IPS DF 6.9 (cell line): ENCODE measurements at places on chromosomes 11 and 22.

DNA sequence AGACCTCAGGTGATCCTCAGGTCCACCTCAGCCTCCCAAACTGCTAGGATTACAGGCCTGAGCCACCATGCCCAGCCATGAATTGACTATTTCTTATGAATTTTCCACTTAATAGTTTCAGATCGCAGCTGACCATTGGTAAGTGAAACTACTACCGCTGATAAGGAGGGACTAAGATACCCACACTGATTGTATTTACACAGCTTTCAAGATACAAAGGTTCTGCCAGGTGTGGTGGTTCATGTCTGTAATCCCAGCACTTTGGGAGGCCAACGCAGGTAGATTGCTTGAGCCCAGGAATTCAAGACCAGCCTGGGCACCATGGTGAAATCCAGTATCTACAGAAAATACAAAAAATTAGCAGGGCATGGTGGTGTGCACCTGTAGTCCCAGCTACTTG is 3.9 kb downstream of the CHEK2 start:
- no peak for DNase-seq

DNA sequence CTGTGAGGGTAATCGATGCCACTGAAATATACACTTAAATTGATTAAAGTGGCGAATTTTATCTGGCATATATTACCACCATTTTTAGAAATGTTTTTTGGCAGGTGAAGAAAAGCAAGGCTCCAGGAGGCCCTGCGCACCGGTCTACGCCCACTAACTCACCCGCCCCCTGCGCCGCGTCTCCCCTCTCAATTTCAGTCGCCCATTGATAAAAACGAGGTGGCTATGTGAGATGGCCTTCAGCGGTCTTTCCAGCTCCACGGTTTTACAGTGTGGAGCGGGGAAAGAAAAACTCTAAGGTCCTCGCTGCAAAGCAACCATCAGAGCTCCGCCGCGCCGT is 602 bp upstream of the AQP11 start:
- DNase-seq, result no peak

DNA sequence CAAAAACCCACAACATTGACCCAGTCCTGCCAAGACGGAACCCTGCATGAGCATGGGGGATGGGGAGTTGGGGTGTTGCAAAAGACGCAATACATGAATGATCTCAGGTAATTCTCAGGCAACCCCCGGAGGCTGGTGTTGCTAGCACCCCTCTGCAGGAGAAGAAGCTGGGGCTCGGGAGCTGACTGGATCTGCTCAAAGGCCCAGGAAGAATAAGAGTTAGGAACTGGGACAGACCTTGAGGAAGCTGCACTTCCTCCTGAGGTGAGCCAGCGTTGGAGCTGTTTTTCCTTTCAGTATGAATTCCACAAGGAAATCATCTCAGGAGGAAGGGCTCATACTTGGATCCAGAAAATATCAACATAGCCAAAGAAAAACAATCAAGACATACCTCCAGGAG is at the start of gene KRTAP5-9:
Gene KRTAP5-9, plus strand, starts transcription at position 301 of the 400 bp plus-strand sequence. CDS start 238 bp downstream, outside the sequence.
- DNase-seq, result no peak

DNA sequence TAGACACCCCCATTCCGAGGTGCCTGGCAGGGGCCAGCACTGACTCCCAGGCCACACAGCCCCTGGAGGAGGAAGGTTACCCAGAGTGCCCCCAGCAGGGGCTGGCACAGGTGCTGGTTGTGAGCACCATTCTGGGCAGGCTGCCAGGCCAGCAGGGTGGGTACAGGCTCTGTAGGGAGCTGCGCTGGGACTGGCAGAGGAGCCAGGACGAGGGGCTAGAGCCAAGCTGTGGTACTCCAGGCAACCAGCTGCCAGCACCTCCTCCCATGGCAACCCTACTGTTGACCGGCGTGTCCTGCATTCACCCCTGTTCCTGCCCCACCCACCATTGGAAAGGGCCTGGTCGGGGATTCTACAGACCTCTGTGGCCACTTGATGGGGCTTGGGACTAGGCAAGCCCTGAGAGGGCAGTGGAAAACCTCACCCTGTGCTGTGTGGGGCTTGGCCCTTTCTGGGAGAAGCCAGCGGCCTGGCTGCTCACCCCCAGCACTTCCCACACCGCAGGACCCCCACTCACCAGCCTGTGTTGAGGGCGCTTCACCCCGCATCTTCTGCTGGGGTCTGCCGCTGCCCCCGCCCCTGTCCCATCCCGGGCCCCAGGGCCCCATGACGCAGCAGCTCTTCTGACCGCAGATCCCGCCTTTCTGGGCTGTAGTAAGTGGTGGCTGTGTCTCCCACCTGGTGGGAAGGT is 1.9 kb downstream of the CLDN5 start:
- no peak for DNase-seq

DNA sequence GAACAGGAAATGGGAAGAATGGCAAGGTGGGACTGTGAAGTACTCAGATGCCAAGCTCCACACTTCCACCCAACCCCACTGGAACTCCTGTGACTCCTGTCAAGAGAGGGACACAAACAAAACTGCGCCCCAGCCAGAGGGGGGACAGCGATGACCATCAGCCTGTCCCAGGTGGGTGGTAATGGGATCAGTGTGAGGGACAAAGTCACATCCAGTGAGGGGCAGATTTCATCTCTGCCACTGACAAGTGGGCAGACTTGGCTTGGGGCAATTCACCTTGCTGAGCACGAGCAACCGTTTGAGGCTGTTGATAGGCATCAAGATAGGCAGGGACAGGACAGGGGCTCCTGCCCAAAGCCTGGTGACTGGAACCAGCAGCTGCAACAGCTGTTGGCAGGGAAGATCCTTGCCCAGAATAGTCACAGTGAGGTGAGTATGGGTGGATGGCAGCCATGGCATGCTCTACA is 105.4 kb upstream of the PITPNB start:
- DNase-seq, result no peak

DNA sequence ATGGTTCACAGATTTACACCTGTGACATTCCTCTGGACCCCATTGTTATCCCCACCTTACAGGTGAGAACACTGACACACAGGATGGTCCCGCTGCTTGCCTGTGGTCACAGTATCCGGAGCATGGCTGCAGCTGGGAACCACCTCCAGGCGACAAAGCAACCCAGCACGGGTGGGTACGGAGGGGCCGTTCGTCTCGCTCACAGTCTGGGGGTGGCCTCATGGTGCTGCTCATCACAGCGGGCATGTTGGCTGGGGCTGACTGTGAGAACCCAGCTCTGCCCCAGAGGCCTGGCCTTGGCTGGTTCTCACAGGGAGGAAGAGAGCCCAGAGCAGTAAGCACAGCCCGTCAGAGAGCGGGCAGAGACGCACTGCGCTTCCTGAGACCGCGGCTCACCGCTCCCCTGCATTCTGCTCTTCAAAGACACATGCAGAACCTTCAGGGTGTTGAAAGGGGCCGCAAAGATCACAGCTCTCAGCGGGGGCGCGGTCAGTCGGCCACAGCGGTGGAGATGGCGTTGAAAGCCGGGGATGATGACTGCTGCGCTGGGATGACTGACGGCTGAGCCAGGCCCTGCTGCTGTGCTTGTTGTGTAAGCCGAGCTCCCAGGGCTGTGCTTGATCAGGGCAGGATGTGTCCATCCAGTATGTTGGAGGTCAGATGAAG is 423.0 kb downstream of the BRD1 start:
- DNase-seq, result no peak

GRCh38 chr11:73177380-73177777 is 35.3 kb upstream of the FCHSD2 start:
- no peak for DNase-seq

GRCh38 chr22:44840611-44841322 is 88.4 kb downstream of the ARHGAP8 start:
- DNase-seq, result no peak

GRCh38 chr22:27212617-27213177 is 555.3 kb downstream of the MIAT start:
- DNase-seq, result no peak

DNA sequence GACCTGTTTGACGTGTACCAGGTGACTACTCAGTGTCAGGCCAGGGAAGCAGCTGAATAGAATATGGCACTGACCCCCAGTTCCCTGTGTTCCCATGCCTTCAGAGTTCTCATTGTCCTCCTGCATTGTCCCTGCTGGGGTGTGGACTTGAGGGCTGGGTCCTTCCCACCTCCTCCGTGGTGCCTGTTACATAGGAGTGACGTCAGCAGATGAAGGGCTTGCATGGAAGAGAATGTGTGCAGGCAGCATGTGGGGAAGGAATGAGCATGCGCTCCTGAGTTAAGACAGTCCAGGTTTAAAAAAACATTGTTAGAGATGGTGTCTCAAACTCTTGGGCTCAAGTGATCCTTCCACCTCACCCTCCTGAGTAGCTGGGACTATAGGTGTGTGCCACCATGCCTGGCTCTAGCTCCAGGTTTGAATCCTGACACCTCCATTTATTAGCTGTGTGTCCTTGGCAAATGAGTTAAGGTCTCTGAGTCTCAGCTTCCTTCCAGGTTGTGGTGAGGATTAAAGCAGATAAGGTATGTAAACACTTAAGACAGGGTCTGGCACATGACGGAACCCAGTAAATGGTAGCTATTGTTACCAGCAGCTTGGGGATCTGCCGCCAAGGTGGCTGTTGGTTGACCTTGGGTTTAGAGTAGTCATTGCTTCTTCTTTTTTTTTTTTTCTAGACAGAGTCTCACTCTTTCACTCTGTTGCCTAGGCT is 7.5 kb upstream of the SOX10 start:
- DNase-seq, result no peak

DNA sequence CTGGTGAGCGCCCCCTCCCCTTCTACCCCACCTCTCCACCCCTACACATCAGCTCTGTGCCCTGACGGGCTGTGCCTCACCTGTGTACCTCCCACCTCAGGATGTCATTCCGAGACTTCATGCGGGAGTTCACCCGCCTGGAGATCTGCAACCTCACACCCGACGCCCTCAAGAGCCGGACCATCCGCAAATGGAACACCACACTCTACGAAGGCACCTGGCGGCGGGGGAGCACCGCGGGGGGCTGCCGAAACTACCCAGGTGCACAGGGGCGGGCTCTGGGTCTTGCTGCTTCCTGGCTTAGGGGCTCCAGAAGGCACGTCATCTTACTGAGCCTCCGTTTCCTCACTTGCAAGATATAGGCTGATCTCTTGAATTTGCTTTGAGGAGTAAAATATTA is 6.8 kb downstream of the CAPN1 start:
- DNase-seq, result no peak

DNA sequence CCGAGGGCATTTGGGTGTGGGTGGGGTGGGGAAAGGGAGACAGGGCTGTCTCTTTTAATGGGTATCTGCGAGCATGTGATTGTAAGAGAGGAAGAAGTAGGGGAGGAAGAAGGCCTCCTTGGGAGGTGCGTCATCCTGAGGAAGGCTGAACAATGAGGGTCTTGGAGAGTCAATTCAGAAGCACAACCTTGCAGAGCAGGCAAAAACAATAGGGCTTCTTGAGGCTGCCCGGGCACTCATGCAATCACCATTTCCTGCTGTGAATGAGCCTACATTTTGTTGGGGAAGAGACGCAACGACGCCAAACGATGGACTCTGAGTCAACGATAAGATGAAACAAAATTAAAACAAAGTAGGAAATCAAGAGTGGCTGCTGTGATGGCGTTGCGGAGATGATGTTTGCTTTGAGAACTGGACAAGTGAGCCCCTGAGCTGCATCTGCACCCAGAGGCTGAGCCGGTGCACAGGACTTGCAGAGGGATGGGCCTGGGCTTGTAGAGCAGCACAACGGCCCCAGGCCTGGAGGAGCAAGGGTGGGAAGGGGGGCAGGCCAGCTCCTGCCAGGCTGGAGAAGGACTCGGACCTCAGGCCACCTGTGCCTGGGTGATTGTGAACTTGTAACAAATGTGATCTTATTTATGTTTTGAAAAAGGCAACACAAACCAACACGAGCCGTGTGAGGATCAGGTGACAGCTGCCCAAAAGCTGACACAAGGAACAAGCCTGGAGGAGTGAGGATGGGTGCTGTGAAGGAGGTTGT is 92.3 kb upstream of the B3GAT1 start:
- no peak for DNase-seq

DNA sequence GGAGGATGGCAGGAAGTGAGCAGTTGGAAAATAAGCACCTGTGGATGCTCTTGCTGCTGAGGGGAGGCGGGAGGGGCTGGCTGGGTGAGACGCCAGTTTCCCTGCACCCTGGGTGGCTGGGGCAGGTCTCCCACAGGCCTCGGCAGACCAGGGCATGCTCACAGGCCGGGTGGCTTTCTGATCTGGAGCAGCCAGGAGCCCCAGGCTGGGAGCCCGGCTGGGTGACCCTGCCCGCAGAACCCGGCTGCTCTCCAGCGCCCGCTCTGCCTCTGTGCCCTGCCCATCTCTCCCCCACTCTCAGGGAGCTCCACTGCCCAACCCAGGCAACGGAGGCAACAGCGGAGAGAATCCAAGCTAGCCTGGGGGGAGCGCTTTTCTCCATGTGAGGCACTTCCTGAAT is 24.6 kb downstream of the DCPS start:
- DNase-seq, result no peak

GRCh38 chr11:74634537-74634936 is 42.2 kb downstream of the POLD3 start:
- DNase-seq, result no peak

DNA sequence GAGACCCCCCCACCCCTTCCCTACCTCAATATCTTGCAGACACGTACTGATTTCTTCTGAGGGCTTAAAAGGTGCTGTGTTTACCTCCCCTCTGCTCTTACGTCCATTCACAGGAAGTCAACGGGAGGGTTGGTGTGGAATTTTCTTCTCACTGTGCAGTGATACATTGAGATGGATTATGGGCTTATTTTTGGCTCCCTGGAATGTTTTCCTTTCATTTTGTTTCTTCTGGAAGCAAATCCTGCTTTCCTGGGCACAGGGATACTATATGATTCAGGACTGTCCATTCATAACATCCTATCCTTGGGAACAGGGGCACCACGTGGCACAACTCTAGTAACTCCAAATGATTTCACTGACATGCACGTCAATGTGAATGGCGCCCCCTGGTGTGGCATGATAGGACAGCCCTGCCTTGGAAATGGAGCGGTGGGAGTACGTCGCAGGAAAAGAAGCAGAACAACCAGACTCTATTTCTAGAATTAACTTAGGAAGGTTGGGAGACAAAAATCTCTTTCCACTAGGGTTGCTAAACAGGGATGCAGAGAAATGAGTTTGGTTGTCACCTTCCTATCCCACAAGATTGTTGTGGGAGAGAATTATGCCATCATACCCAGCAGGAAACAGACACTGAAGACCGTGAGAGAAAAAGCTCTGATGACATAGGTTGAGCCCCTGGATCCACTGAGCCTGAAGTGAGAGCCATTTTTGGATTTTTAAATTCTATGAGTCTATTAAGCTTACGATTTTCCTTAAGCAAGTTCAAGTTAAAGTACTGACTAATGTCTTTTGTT is 146.5 kb upstream of the RAG2 start:
- peak; percentile 64 for DNase-seq

GRCh38 chr11:21205205-21205604 is 535.8 kb downstream of the NELL1 start:
- DNase-seq, result no peak

GRCh38 chr11:702462-703461 is 3.3 kb upstream of the EPS8L2 start:
- DNase-seq, result no peak

- no peak for DNase-seq
These were observed 91.7 kb upstream of the ANO1 start for GRCh38 chr11:69986440-69986787.

- DNase-seq, result no peak
These were observed 61.6 kb downstream of the TIMP3 start for GRCh38 chr22:32862936-32863661.
